Stimulated activated CD8-positive, alpha-beta memory T cell treated with anti-CD3 and anti-CD28 coated beads, Interleukin-2, amount 100 ng/mL, for 1 hour (primary cell): ENCODE measurements at places on chromosomes 2 and 18.

DNA sequence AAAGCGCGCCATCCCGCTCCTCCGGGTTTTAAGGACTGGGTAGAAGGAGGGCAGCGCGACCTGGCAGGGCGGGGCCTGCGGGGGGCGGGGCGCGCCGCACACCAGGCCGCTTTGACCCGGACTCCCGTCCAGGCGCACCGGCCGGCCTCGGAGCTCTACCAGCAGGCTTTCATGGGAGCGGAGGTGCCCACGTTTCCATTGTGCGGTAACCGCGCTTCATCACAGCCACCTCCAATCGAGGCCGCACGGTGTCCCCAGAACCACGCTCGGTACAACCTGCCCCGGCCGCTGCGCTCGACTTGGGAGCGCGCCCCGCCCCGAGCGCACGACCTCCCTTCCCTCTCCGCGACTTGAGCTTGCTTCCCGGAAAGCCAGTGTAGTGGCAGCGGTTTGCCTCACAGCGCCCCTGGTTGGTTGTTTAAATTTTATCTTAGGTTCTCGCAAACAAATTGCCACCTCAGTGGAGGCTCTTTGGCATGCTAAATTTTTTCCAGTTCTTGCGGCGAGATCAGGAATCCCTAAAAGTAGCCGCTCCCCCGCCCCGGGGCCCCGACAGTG, 280 bp upstream of the CYP1B1 start:
- DNase-seq = no peak

GRCh38 chr2:98818164-98818563, 87.2 kb upstream of the MGAT4A start:
- DNase-seq = no peak

- DNase-seq = no peak
These were observed 127.8 kb downstream of the STK39 start for GRCh38 chr2:168119515-168120141.

DNA sequence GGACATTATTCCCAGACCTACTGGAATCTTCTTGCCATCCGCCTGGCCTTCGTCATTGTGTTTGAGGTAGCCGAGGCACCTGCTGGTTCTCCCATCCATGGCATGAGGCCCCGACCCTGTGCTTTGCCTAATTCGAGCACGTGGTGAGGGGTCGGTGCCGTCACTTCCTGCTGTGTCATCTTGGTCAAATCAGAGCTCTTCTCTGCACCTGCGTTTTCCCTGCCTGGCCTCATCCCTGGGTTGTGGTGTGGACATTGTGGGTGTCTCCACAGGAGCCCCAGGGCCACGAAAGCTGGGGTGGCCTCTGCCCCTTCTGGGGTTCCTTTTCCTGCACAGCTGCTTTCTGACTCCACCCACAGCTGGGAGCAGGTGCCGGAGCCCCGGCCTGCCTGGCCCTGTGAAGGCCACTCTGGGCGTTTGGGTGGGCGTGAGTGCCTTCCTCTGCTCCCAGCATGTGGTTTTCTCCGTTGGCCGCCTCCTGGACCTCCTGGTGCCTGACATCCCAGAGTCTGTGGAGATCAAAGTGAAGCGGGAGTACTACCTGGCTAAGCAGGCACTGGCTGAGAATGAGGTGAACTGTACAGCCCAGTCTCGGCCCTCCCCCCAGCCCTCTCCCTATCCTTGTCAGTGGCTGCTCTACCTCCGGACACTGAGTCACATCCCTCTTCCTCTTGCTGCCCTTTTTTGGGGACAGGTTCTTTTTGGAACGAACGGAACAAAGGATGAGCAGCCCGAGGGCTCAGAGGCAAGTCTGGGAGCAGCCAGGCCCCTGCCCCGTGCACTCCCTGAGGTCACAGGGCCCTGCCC, 34.9 kb downstream of the ANO7 start:
- DNase-seq = no peak

- no peak for DNase-seq
These were observed 25.0 kb upstream of the FAHD2A start for GRCh38 chr2:95377216-95378123.

DNA sequence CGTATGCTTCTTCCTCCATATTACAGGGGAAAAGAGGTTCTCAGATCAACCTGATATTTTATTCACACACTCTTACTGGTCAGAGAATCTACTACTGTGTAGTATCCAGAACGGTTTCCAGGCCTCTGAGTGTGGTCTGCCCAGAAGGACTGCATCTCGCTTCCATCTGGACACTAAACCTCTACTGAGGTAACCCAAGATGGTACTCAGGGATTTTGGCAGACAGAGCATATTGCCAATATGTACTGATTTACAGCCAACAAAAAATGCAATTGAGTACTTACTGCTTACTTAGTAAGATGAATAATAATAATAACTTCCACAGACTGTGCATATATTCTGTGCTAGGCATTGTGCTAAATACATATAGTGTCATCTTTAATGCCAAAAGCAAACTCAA, 55.8 kb downstream of the CYRIA start:
- no peak for DNase-seq

DNA sequence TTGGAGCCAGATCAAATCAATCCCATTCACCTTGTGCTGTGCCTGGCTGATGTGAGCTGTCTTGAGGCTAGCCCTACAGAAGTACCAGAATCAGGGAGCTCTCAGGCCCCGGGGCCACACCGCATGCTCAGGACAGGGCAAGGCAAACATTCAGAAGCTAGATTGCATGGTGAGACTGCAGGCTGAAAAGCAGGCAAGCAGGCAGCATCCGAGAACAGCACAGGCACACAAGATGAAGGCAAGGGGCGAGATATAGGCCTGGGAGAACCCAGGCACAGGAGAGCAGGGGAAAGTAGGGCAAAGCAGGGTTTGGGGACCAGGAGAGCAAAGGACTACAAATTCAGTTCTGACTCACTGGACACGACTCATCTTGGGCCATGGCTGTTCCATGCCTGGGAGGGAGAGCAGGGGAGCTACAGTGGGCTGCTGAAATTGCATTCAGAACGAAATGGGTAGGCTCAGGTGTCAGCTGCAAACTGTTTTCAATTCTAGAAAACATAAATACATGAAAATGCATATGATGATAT, 59.6 kb downstream of the GALNT14 start:
- no peak for DNase-seq

- DNase-seq = no peak
These were observed 17.9 kb upstream of the SLC9A4 start for GRCh38 chr2:102455061-102455670.

GRCh38 chr18:70005580-70005979, 57.9 kb upstream of the CD226 start:
- no peak for DNase-seq

- DNase-seq = no peak
These were observed 51.8 kb upstream of the CTDP1 start for GRCh38 chr18:79627750-79628294.

DNA sequence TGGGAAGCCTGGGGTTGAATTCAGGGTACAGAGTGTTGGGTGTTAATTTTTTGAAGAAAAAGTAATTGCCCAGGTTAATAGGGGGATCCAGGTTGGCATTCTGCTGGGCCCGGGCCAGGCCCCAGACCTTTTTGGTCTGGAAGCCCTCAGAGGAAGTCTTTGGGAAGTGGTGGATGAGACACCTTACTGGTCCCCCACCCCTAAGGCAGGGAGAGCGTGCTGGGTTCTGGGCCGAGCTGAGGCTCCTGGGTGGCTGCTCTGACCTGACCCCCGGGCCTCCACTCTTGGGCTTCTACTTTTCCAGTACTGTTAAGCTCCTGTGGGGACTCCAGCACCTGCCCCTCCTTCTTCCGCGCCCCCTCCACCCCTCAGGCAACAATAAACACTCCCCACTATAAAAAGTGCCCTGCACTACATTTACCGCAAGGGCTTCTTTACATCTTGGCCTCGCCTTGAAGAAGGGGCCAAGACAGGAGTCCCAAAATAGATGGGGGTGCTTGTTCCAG, 753 bp upstream of the HOXD3 start:
- DNase-seq = no peak

GRCh38 chr2:60549238-60549927, 4.1 kb downstream of the BCL11A start:
- DNase-seq = no peak

DNA sequence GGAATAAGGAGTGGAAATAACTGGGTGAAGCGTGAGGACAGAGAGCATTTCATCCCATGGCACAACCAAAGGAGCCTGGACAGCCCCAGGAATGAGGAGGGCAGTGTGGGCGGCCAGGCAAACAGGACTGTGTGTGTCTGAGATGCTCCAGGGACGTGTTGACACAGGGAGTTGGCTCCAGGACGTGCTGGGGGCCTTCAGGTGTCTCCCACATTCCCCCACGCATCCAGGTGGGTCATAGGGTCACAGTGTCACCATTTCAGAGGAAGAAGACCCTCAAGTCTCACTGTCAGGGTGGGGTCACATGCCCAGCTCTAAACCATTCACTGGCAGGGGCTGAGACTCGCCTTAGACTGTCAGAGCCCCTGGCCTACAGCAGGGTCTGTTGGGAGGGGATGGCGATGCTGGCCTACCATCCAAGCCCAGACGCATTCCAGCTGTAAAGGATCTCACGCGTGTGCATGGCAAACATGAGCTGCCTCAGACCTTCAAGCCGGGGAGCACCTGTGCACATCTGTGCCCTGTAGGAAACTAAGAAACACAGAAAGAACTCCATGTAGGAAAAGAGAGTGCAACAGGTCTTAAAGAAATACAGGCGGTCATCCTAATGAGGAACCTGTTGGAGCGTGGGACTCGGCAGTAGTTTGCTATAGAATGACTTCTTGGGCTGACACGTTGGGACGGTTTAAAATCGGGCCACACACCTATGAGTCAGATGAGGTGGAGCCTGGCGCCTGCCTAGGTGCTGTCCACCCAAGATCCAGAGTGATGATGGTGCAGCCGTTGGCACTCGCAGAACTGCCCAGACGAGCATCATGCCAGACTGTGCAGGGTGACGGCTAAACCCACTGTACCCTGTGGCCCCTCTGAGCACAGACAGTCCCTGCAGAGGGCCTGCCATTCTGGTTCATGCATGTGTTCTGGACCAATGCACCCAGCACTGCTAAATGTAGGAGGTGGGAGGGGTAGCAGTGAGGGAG, 17.3 kb downstream of the PARD6G start:
- no peak for DNase-seq

- no peak for DNase-seq
These were observed 234.5 kb upstream of the FN1 start for GRCh38 chr2:215670396-215670795.

- DNase-seq = no peak
These were observed 27.5 kb downstream of the PMAIP1 start for GRCh38 chr18:59927246-59927825.

GRCh38 chr2:18546567-18546966, 13.9 kb downstream of the RDH14 start:
- no peak for DNase-seq

GRCh38 chr2:220365023-220365422, 737.6 kb downstream of the SLC4A3 start:
- no peak for DNase-seq

DNA sequence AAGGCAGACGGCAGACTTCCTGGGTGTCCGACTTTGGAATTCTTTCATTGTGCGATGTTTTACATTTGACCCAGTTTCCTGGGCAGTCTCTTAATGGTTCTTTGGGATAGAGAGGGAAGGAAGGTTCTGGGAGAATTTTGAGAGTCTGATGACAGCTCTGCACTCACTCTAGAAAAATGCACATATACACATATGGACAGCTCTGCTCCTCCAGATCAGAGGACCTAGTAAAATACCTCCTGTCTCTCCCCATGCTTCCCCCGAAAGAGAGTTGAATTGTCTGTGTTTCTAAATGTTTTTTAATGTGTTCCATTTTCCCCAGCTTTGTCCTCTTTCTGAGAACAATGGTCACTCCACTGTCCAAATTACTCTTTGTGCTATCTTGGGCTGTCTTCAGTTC, 102.0 kb upstream of the CXCR4 start:
- no peak for DNase-seq

DNA sequence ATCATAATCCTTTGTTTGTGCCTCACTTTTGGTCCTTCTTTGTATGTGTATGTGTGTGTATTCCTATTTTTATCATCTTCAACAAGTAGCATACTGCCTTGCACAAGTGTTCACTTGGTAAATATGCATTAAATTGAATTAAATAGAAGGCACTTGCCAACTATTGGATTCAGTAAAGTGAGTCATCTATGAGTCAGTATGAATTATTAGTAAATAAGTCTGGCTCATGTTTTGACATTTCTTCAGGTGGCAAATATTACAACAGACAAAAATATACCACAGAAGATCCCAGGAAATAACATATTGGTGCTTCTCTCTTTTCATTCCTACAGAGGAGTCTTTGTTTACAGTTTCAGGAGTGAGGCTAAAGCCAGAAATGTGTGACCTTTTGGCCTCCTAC, 84.1 kb downstream of the CDK15 start:
- no peak for DNase-seq

DNA sequence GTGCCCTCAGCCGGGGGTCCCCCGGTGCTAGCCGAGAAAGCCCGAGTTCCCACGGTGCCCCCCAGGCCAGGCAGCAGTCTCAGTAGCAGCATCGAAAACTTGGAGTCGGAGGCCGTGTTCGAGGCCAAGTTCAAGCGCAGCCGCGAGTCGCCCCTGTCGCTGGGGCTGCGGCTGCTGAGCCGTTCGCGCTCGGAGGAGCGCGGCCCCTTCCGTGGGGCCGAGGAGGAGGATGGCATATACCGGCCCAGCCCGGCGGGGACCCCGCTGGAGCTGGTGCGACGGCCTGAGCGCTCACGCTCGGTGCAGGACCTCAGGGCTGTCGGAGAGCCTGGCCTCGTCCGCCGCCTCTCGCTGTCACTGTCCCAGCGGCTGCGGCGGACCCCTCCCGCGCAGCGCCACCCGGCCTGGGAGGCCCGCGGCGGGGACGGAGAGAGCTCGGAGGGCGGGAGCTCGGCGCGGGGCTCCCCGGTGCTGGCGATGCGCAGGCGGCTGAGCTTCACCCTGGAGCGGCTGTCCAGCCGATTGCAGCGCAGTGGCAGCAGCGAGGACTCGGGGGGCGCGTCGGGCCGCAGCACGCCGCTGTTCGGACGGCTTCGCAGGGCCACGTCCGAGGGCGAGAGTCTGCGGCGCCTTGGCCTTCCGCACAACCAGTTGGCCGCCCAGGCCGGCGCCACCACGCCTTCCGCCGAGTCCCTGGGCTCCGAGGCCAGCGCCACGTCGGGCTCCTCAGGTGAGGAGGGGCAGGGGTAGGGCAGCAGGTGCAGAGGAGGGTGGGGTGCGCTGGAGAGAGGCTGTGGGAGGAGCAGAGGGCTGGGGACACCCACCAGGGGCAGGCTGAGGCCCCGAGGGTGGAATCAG, 14.1 kb upstream of the GMPPA start:
- DNase-seq = no peak

DNA sequence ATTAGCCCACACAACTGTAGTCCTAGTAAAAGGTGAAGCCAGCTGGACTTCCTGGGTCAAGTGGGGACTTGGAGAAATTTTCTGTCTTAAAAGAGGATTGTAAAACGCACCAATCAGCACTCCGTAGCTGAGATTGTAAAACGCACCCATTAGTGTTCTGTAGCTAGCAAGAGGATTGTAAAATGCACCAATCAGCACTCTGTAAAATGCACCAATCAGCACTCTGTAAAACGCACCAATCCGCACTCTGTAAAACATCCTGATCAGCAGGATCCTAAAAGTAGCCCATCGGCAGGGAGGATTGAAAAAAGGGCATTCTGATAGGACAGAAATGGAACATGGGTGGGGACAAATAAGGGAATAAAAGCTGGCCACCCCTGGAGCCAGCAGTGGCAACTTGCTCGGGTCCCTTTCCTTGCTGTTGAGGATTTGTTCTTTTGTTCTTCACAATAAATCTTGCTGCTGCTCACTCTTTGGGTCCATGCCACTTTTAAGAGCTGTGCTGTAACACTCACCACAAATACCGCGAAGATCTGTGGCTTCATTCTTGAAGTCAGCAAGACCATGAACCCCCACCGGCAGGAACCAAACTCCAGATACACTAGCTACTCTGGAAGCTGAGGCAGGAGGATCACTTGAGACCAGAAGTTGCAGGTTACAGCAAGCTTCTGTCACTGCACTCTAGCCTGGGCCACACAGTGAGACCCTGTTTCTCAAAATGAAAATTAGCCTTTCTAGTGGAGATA, 102.6 kb downstream of the HS6ST1 start:
- DNase-seq = no peak
